Fibroblast of skin of right quadriceps (primary cell): ENCODE measurements at places on chromosomes 6 and 20.

- DNase-seq: no peak
Measured at GRCh38 chr6:7392402-7392801, 2.8 kb downstream of the RIOK1 start.

DNA sequence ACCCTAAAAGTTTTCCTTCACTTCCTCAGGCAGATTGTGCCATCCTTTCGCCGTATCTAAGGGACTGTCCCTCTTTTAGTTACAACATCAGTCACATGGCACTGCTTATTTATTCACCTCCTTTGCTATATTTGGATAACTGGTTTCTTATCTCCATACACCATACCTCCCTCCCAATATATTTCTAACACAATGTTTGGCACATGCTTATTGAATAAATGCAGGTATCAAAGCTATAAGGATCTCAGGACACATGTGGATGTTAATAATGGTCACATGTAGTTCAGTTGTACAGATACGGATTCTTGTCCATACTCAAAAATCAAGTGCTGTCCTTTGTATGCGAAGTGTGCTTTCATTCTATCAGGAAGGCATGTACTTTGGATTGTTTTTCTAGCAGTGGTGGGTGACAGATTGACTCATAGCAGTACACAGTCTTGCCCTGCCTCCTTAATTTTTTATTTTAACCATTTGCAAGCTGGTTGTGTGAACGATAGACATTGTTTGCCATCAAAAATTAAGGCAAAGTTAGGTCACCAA is 407.1 kb upstream of the RUNX2 start:
- DNase-seq: no peak

- peak; percentile 76 for DNase-seq
Measured at GRCh38 chr6:90068264-90068663, 174.0 kb downstream of the GJA10 start.

DNA sequence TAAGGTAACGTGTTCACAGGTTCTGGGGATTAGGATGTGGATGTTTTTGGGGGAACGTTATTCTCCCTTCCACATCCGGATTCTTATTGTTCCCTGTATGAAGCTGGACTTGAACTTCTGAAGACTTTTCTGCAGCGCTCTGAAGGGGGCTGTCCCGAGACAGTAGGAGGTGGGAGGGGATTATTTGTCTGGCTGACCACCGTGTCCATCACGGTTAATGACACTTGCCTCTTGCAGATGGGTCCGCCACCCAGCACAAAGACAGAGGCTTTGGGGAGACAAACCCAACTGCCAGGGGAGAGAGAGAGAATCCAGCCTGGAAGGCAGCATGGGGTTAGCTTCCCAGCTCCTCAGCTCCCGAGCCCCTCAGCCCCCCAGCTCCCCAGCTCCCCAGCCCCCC is 16.7 kb downstream of the ZDHHC14 start:
- no peak for DNase-seq

- peak; percentile 67 for DNase-seq
Measured at GRCh38 chr20:45833883-45834796, 541 bp downstream of the SNX21 start.

DNA sequence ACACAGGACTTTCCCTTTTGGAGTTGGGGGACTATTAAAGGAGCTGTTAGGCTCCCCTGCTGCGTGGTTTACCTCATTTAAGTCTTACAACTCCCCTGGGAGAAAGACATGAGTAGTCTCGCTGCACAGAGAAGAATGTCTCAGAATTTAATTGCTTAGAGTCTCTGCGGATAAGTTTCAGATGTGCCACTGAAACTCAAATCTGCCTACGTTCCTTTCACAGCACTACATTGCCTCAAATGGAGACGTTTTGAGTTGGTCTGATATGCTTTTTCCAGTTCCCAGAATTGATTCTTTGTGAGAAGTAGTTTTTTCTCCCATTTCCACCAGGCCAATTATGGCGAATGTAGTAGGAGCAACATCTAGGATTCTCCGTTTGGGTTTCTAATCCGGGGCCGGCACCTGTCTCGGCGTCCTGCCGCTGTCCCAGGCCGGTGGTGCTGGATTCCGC is 532 bp upstream of the SLC35F1 start:
- DNase-seq: peak; percentile 11

DNA sequence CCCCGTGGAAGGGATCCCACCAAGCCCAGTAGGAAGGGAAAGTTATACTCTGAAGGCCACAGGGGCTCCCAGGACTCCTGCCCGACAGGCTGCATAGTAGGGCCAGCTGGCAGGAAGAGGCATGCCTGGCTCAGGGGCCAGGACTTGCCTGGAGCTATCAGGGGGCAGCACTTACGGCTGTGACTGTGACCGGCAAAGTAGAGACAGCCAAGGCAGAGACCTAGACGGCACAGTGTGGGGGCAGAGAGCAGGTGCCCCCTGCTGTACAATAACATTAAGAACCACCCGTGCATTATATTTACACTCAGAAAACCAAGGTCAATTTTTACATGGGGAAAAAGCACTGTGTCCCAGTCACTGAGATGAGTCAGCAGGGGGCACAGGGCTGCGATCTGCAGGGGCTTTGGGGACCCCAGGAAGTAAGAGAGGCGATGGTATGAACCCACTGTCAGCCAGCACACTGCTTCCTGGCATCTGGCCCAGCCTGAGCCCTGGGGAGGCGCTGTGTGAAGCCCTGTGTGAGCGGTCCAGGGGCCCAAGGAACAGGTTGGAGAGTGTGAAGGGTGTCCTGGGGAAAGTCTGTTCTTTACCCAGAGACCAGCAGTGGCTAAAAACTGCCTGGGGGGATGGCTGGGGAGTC is 9.9 kb downstream of the CCDC167 start:
- DNase-seq: no peak

DNA sequence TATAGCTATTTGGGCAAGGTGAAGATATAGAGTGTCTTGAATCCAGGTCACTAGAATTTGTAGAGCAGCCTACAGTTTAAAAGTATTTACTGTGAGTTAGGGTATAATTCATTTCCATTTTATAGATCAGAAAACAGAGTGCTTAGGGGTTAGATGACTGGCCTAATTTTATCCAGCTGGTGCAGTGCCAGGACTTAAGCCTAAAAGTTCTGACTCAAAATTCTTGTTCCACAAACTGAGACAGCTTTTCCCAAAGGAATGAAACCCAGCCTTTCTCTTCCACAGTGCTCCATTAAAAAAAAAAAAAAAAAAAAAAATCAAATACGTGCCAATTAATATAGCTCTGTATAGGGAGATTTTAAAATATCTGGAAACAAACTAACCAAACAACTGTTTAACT is 441.0 kb upstream of the MARCKS start:
- peak; percentile 84 for DNase-seq

DNA sequence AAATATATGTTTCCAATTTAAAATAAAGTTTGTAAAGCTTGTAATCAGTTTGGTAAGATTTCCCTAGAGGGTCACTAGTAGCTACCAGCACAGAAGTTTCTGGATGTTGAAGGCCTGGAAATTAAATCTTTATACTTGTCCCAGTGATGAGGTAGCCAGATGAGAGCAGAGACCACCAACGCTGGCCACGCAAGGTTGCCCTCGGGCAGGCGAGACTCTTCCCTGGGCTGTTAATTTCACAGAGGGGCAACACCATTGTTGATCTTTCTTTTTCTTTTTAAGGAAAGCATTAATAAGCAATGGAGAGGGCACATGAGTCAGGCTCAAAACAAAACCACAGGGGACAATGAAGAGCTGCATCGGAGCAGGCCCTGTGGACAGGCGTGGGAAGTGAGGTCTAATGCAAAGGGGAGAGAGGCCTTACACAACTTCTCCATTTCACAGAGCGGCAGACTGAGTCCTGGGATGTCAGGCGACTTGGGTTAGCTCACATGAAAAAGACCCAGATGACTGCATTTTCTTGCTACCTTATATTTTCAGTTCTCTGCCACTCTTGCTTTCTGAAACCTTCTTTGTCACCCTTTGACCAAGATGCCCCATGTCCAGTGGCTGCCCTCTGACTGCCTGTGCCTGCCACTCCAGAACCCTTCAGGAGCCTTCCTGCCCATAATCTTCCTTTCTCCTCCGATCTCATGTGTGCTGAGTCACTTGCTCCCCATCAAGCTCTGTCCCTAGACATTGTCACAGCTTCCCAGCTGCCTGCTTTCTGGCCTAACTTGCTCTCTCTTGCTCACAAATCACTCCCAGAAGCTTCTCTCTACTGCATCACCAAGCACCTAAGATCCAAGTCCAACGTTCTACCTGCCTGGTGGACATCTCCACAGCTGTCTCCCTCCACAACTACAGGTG is 107.7 kb upstream of the CDYL start:
- no peak for DNase-seq

GRCh38 chr6:170051229-170052172 is 239.4 kb downstream of the DLL1 start:
- DNase-seq: no peak

DNA sequence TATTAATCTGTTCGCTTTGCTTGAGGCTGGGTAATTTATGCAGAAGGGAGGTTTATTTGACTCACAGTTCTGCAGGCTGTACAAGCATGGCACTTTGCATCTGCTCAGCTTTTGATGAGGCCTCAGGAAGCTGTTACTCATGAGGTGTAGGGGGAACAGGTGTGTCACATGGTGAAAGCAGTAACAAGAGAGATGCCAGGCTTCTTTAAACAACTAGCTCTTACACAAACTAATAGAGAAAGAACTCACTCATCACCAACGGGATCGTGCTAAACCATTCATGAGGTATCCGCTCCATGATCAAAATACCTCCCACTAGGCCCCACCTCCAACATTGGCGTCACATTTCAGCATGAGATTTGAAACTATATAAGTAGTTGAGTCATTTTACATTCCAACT is 34.4 kb upstream of the GCLC start:
- peak; percentile 20 for DNase-seq

- no peak for DNase-seq
Measured at GRCh38 chr6:39333644-39334438, 11.3 kb upstream of the KCNK16 start.

GRCh38 chr20:4038676-4039370 is 23.5 kb upstream of the RNF24 start:
- DNase-seq: no peak

DNA sequence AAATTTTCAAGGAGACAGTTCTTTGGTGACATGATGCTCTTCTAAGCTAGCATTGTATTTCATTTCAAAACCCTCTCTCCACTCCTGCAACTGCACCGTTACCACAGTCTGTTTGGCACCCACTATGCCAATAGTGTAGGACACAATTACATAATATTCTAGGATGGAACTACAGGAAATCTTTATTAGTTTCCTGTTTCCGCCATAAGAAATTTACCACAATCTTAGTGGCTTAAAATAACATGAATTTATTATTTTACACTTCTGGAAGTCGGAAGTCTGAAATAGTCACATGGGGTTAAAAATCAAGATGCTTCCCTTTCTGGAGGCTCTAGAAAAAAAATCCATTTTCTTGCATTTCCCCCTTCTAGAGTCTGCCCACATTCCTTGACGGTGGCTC is 733.1 kb downstream of the HDGFL1 start:
- no peak for DNase-seq

- DNase-seq: no peak
Measured at GRCh38 chr6:133504158-133504557, 263.0 kb downstream of the EYA4 start.

DNA sequence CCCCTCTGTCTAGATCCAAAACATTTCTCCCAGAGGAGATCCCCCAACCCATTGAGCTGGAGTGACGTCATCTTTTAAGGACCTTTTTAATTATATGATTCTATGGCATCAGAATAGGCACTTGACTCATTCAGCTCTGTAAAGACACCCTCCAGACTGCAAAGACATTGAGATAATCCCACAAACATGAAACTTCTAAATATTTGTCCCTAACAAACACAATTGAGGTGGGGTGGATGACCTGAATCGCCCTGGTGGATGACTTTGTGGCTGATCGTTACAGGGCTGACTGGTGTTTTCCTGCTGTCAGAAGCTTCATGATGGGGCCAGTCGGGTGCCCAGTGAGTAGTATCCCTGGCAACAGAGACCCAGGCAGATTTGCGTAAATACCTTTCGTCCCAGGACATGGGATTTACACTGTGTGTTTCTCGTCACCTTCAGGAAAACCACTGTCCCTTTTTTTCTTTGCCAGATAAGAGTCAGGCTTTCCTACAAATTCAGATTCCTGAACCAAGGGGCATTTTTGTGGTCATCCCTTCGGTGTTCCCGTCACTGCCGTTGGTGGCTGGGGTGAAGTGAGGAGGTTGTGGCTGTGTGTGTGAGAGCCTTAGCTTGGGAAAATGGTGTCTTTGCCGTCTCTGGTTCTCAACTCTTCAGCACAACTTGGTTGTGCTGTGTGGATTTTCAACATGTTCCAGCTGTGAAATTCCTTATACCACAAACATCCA is 5.3 kb upstream of the PCK1 start:
- no peak for DNase-seq

GRCh38 chr6:152401978-152402377 is 235.2 kb downstream of the SYNE1 start:
- DNase-seq: peak; percentile 8

DNA sequence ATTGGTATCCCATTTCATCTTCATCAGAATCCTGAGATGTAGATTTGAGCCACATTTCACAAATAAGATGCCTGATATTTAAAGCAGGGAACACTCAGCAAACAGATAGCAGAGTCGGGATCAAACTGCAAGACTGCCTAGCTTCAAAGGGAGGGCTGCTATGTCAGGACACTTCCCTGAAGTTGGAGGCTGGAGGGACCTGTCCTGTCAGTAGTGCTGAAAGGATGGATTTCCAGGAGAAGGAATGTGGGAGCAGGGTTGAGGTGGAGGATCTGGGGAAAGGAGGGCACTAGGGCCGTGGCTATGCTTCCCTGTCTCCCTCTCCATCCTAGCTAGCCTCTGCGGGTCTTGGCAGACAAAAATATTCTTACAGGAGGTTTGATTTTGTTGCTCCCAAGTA is 32.2 kb downstream of the COX4I2 start:
- DNase-seq: no peak

DNA sequence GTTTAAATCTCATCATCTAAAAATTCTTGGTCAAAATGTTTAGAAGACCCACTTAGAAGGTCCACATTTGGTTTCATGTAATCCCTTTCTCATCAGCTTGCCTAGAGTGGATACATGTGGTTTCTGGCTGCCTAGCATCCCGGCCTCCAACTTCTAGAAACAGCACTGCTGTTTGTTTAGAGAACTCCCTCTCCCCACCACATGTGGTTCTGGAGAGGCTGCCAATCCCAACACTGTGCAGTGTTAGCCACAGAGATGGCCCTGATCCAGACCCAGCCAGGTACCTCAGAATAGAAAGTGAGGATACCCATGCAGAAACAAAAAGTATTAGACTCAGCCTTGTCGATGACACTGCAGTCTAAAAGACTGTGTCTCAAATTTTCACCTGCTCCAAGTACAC is 241.8 kb downstream of the BCKDHB start:
- peak; percentile 68 for DNase-seq

DNA sequence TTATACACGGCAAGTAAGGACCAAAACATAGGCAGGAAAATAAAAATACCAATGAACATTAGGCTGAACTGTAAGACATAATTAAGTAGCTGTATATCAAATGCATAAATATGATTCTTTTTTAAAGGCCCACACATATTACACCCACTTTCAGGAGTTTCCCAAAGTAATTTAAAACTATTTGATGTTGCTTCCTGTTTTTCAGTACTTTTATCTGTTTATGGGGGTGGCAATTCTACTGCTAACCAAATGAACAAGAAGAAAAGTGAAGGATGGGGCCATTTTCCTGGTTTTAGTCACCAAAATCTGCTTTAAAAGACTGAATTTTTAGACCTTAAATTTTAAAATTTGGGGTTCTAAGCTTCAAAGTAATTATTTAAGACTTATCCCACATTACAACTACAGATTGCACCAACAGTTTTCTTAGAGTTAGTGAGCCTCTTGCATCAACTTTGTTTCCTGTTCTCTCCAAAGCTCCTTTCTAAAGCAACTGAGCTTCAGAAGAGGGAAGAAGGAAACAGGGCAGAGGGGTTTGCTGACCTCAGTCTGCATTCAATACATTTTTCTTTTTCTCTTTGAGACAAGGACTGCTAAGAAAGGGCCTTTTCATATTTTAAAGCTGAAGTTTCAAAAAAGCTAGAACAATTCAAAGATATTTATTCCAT is 191.0 kb downstream of the BACH2 start:
- DNase-seq: no peak
